ENCODE measurements at places on chromosomes 2 and 18.
A peak's percentile ranks its signal among the peaks of the same experiment; 100 is the strongest.

GRCh38 chr2:64005707-64006356 lies 13.4 kb downstream of the VPS54 start:
- DNase-seq: no peak

DNA sequence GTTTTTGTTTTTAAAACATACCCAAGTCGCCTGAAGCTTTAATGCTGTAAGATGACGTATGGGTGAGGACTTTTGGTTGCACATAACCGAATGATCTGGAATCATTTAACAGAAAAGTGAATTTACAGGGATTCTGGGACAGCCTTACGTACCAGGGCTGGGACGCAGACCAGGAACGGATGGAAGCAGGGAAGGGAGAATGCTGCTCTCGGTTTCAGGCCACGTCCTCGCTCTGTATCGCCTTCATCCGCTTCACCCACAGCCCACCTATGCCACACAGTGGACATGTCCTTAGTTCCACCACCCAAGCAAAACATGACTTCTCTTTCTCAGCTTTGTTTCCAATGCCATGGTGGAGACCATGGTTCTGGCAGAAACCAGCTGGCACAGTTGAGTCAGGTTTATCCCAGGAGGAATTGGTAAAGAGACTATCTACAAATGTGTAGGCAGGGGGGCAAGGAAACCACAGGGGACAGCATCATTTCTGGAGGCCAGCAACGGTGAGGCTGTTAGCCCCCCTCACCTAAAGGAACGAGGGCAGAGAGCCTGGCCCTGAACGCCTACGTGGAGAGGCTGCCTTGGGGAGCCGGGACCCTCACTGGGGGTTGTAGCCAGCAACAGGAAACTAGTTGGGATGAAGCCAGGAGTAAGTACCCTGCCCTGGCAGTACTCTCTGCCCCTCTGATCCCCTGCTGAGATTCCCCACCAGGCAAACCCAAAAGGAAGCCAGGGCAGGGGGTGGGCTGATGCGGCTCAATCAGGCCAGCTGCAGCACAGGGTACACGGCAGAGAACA lies 132.5 kb downstream of the NDUFA10 start:
- no peak for DNase-seq

- peak; percentile 93 for DNase-seq
Observed at GRCh38 chr2:37829202-37829601, 95.9 kb upstream of the RMDN2 start.

DNA sequence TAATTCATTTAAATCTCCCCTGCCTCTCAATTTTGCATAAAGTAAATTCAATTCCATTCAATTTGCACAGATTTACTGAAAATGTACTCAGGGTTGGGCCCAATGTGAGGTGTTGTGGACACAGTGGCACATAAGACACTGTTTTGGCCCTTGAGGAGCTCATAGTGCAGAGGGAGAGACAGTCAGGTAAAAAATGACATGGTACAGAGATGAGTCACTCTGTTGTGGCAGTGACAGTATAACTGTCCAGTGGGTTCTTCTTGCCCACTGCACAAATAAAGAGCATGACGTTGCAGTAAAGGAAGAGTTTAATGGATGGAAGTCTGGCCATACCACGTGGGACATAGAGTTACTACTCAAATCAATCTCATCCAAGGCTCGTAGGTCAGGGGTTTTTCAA lies 400.3 kb upstream of the TRIB2 start:
- DNase-seq: no peak

DNA sequence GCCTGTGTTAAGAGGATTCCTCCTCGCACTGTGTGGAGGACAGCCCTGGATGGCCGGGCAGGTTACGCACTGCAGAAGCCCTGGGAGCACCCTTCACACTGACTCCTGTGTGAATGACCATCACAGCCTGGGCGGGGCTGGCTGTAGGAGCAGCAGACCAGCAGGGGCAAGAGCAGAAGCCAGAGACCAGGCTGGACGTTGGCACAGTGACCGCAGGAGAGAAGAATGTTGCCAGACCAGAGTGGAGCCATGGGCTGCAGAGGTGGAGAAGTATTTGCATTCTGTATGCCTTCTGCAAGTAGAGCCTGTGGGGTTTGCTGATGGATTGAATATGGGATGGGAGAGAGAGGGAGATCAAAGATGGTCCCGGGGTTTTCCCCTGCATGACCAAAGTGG lies 23.1 kb downstream of the LRRFIP1 start:
- no peak for DNase-seq
